ENCODE measurements at places on chromosomes 2 and 18. TPM values are rescaled to one million over a fixed set of nuclear protein-coding genes. Genes with fewer than 3 reads are reported as not detected.

Gene GAD1
- total RNA-seq = 0.59 TPM

Gene SFT2D3
- total RNA-seq = 5.8 TPM

Gene LDLRAD4
- 1.5 TPM for total RNA-seq

Gene SNORC
- 7.9 TPM for total RNA-seq

Gene GAL3ST2
- 0.33 TPM for total RNA-seq

Gene SH3RF3
- 0.63 TPM for total RNA-seq

Gene ANKRD30BL
- total RNA-seq = not detected

Gene UGT1A10
- 0.18 TPM for total RNA-seq

Gene IL1R1
- total RNA-seq = 27.0 TPM

Gene AQP12B
- total RNA-seq = not detected

Gene ELOA2
- not detected for total RNA-seq

Gene ICA1L
- 2.5 TPM for total RNA-seq

Gene KIF1A
- total RNA-seq = 0.69 TPM

Gene CYS1
- 1.2 TPM for total RNA-seq

Gene CNTNAP5
- total RNA-seq = not detected

Gene TANK
- 60.0 TPM for total RNA-seq

Gene CAPN14
- total RNA-seq = not detected

Gene SLC5A7
- total RNA-seq = not detected

Gene FHOD3
- 2.3 TPM for total RNA-seq

Gene CYP27A1
- total RNA-seq = 0.20 TPM

Gene RAD51AP2
- total RNA-seq = not detected

Gene CXXC1
- total RNA-seq = 48.9 TPM

Gene FAM228B
- total RNA-seq = 1.3 TPM

Gene RBBP8
- 38.1 TPM for total RNA-seq

Gene HMSD
- total RNA-seq = 4.2 TPM

Gene NAT8
- total RNA-seq = not detected

Gene CXCR4
- total RNA-seq = 0.85 TPM

Gene C18orf32
- total RNA-seq = 21.6 TPM

Gene WDR54
- total RNA-seq = 81.6 TPM

Gene METTL4
- total RNA-seq = 4.8 TPM

Gene MXD1
- total RNA-seq = 1.8 TPM

Gene PREB
- total RNA-seq = 67.3 TPM

Gene POTEI
- total RNA-seq = not detected

Gene IL1RL1
- 0.78 TPM for total RNA-seq
